Lung (tissue), 17 donors: ENCODE measurements at places on chromosomes 12 and 14.

DNA sequence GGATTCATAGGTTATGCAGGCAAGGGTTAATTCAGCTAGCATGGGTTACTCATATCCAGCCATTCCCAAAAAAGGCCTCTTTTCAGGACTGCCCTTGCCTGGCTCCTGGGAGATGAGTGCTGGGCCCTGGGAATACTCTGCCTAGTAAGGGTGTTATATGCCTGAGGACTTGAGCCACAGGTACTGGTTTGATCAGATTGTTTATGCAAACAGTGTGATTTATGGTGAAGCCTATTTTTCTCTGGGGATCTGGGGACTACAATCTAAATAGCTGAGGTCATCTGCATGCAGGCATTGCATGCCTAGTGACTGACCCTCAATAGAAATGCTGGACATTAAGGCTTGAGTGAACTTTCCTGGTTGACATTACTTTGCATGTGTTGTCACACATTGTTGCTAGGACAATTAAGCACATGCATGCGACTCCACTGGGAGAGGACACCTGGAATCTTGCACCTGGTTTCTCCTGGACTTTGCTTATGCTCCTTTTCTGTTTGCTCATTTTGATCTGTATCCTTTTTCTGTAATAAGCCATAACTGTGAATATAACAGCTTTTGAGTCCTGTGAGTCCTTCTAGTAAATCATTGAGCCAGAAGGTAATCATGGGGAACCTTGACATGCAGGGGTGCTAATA lies 73.0 kb downstream of the RAD51B start:
- no peak for DNase-seq
- no peak overlapping the region for H3K27ac ChIP-seq
- no peaks in the 10 kb centered on the region for H3K36me3 ChIP-seq
- no peaks in the 10 kb centered on the region for H3K27me3 ChIP-seq
- H3K4me1 ChIP-seq, result no peaks in the 10 kb centered on the region

DNA sequence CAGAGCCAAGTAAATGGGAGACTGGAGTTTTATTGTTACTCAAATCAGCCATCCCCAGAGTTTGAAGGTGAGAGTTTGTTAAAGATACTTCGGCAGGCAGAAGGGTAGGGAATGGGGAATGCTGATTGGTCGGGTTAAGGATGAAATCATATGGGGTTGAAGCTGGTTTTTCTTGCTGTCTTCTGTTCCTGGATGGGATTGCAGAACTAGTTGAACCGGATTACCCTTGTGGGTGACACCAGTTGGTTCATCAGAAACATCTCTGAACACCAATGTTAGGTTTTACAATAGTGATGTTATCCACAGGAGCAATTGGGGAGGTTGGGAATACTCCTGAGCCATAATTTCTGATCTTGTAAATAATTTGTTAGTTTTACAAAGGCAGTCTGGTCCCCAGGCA lies 18.7 kb upstream of the SMCO2 start:
- no peak overlapping the region for H3K4me3 ChIP-seq
- no peaks in the 10 kb centered on the region for H3K4me1 ChIP-seq
- no peak for DNase-seq
- H3K27ac ChIP-seq, result no peak overlapping the region
- no peaks in the 10 kb centered on the region for H3K27me3 ChIP-seq
- no peaks in the 10 kb centered on the region for H3K36me3 ChIP-seq

- no peak overlapping the region for H3K4me3 ChIP-seq
- no peaks in the 10 kb centered on the region for H3K36me3 ChIP-seq
- no peak for DNase-seq
- H3K4me1 ChIP-seq, result no peaks in the 10 kb centered on the region
- H3K27me3 ChIP-seq, result no peaks in the 10 kb centered on the region
These were observed 3.5 kb upstream of the FAM181A start for GRCh38 chr14:93923626-93924025.

- H3K4me3 ChIP-seq, result no peak overlapping the region
- H3K4me1 ChIP-seq, result peaks cover 29% of the 10 kb centered on the region
- H3K27ac ChIP-seq, result peak overlapping the region; percentile 6
- DNase-seq, result no peak
- H3K36me3 ChIP-seq, result no peaks in the 10 kb centered on the region
These were observed 58.1 kb downstream of the FGD4 start for GRCh38 chr12:32457251-32458025.

GRCh38 chr12:57195611-57196371 lies 20.8 kb upstream of the NXPH4 start:
- H3K36me3 ChIP-seq, result peaks cover 83% of the 10 kb centered on the region
- H3K27ac ChIP-seq, result no peak overlapping the region
- DNase-seq, result no peak
- H3K4me1 ChIP-seq, result no peaks in the 10 kb centered on the region

- H3K4me1 ChIP-seq, result peaks cover 9% of the 10 kb centered on the region
- no peak for DNase-seq
- H3K27me3 ChIP-seq, result no peaks in the 10 kb centered on the region
- no peak overlapping the region for H3K27ac ChIP-seq
- no peak overlapping the region for H3K4me3 ChIP-seq
These were observed 35.7 kb downstream of the HIGD1C start for GRCh38 chr12:50988051-50988450.

- H3K4me1 ChIP-seq, result no peaks in the 10 kb centered on the region
- H3K27me3 ChIP-seq, result no peaks in the 10 kb centered on the region
- no peaks in the 10 kb centered on the region for H3K36me3 ChIP-seq
- DNase-seq, result no peak
These were observed 279.9 kb upstream of the FAR2 start for GRCh38 chr12:28869197-28869596.

DNA sequence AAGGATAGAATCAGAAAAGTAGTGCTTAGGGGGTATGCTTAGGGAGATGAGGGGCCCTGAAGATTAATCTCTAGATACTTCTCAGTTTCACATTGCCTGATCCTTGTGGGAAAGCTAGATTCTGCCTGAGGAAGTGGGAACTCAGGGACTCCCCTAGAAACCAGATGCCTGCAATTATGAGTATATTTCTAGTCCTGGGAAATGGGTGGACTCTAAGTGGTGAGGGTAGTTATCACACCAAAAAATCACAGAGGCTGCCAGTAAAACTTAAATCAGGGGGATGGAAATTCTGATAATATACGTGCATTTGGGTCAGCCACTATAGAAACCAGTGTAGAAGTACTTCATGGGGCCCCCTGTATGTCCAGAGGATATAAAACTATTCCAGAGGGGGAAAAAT lies 18.3 kb downstream of the HOXC4 start:
- no peak for DNase-seq
- no peaks in the 10 kb centered on the region for H3K4me1 ChIP-seq
- H3K4me3 ChIP-seq, result no peak overlapping the region
- no peaks in the 10 kb centered on the region for H3K36me3 ChIP-seq
- no peak overlapping the region for H3K27ac ChIP-seq
